ENCODE measurements at places on chromosomes 11 and 22. TPM values are rescaled to one million over a fixed set of nuclear protein-coding genes. Genes with fewer than 3 reads are reported as not detected.

DNA sequence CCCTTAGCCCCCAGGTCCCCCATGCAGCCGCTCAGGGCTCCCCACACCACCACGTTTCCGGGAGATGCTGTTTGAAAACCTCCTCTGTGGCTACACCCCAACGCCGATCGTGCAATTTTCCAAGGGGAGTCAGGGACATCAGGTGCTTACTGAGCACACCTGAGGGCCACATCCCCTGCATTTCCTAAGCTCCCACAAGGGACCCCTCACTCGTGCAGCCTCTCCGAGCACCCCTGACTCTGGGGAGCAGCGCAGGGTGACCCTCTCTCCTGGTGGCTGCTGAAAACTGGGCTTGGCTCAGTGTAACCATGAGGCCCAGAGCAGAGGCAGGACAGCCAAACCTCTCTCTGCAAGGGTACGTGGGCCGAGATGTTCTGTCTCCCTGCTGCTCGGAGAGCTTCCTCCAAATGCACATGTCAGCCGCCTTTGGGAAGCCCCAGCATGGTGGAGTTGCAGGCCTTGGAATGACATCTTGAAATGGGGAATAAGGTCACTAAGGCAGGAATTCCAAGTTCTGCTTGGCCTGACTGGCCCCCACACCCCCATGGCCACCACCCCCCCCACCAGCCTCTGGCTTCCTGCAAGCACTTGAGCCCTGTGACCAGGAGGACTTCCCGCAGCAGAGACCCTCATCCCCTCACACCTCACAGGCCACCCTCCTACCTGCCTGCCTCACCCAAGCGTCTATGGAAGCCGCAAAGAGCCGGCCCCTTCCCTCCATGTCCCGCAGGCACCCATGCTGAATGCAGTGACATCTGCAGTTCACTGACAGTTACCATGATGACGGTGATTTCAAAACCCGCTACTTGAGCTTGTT lies 257.4 kb downstream of the BRD1 start:
- no peaks in the 10 kb centered on the region for H3K36me3 ChIP-seq
- no peaks in the 10 kb centered on the region for H3K4me1 ChIP-seq
- H3K27ac ChIP-seq, result no peak overlapping the region
- H3K4me3 ChIP-seq, result no peak overlapping the region

GRCh38 chr22:24841261-24841660 lies 35.2 kb downstream of the SGSM1 start:
- H3K36me3 ChIP-seq, result no peaks in the 10 kb centered on the region
- H3K27ac ChIP-seq, result no peak overlapping the region
- H3K27me3 ChIP-seq, result no peaks in the 10 kb centered on the region
- peaks cover 11% of the 10 kb centered on the region for H3K4me1 ChIP-seq
- peak; percentile 38 for DNase-seq

DNA sequence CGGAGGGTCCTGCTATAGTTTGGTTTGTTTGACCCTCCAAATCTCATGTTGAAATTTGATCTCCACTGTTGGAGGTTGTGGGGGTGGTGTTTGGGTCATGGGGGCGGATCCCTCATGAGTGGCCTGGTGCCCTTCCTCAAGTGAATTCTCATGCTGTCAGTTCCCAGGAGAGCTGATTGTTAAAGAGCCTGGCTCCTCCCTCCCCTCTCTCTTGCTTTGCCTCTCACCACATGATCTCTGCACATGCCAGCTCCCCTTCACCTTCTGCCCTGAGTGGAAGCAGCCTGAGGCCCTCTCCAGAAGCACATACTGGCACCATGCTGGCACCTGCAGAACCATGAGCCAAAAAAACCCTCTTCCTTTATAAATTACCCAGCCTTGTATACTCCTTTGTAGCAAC lies 7.1 kb downstream of the TSPAN18 start:
- no peaks in the 10 kb centered on the region for H3K4me1 ChIP-seq
- DNase-seq, result no peak
- no peak overlapping the region for H3K4me3 ChIP-seq
- H3K27ac ChIP-seq, result no peak overlapping the region

GRCh38 chr22:30276039-30276438 lies 9.4 kb upstream of the OSM start:
- H3K27me3 ChIP-seq, result no peaks in the 10 kb centered on the region
- H3K27ac ChIP-seq, result no peak overlapping the region

DNA sequence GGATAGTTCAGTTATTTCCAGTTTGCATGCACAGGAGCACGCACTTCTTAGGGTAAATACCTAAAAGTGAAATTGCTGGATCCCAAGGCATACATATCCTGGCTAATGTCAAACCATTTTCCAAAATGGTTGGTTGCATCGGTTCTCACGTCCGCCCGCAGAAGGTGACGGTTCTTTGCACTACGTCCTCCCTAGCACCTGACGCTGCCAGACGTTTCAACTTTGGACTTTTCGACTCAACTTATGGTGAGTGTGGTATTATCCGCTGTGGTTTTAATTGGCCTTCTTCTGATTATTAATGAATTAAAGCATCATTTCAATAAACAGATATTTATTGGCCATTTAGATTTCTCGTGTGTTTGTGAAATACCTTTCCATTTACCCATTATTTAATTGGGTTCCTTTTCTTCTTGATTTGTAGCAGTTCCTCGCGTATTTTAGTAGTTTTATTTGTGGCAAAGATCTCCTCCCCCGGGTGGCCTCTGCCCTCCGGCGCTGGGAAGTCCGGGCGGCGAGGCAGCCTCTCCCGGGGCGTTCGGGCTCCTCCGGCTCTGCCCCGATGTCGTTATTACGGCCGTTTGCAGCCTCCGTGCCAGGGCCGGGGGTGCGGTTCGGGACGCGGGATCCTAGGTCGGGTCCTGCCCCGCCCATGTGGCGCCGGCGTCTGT lies at the start of gene JHY:
Gene JHY (plus strand): TSS at position 571 of the 668 bp plus-strand sequence. CDS start 3,091 bp downstream, outside the sequence.
- peak within 1 kb of the TSS; percentile 9 for H3K4me3 ChIP-seq
- peak within 1 kb of the TSS; percentile 22 for H3K27ac ChIP-seq
- no peaks in the 10 kb centered on the region for H3K36me3 ChIP-seq
- H3K4me1 ChIP-seq, result peaks cover 5% of the 10 kb centered on the region
- no peaks in the 10 kb centered on the region for H3K27me3 ChIP-seq
- DNase-seq, result peak; percentile 49

DNA sequence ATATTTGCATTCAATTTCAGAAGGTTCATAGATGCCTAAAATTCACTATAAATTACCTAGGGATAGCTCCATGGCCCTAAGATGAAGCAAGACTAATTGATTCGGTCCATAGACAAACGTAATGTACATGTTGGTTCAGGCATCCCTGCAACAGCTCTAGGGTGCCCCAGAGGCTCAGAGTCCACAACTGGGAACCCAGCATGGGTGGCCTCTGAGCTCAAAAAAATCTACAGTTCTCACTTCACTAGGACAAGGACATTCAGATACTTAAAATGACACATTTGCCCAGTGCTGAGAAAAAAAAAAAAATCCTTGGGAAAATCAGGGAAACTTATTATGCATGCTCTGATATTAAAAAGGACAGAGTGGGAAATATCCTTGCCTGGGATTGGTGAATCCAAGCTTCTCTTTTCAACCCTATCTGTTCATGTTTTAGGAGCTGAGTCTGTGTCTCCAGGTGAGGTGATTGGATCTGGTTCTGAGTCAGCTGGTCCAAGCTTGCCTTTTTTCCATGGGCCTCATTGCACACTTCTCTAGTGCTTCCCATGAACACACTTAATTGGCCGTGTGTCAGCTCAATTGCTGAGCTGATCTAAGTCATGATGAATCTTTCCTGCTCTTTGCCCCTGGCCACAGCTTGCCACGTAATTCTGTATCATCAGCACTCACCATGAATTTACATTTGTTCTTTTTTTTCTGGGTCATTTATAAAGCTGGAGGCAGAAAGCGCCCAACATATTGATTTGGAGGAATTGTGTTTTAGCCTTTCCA lies 116.3 kb upstream of the RCN1 start:
- no peak for DNase-seq
- no peak overlapping the region for H3K4me3 ChIP-seq
- no peaks in the 10 kb centered on the region for H3K4me1 ChIP-seq
- no peaks in the 10 kb centered on the region for H3K27me3 ChIP-seq
- no peaks in the 10 kb centered on the region for H3K36me3 ChIP-seq

- peaks cover 41% of the 10 kb centered on the region for H3K4me1 ChIP-seq
- no peaks in the 10 kb centered on the region for H3K27me3 ChIP-seq
- H3K27ac ChIP-seq, result peak overlapping the region; percentile 43
- no peak for DNase-seq
- no peaks in the 10 kb centered on the region for H3K36me3 ChIP-seq
These were observed 19.8 kb upstream of the PSMA1 start for GRCh38 chr11:14539982-14540421.

DNA sequence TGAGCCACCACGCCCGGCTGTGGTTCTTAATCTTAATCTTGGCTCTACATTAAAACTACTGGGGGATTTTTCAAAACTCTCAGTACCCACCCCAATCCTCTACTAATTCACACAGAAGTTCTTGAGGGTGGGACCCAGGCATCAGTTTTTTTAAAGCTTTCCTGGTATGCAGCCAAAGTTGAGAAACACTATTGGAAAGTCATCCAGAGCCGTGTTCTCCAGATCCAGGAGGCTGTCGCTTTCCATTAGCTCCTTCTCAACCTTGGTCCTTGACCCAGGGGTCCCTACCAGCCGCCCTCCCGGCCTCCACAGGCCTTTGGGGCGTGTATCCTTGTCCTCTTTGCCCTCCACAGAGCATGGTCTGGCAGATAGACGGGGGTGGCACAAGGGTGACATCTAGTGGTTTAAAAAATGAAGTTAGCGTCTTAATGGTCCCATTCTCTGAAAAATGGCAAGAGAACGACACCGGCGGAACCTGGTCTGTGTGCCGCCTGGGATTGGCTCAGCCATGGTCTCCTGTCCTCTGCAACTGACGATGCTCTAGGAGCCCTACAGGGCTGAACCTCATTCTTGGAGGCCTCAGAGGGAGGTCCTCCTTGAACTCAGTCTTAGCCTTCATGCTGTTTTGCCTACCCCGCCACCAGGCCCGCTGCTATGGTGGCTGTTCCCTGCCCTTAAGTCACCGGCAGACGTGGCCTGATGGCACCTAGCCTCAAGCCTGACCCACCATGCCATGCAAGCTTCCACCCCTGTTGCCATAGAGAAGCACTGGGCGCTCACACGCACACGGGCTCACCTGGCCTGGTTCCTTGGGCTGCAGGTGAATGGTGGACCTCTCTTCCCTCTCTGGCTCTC lies 152.0 kb upstream of the SYN3 start:
- H3K36me3 ChIP-seq, result no peaks in the 10 kb centered on the region
- H3K27me3 ChIP-seq, result no peaks in the 10 kb centered on the region
- H3K27ac ChIP-seq, result no peak overlapping the region
- H3K4me3 ChIP-seq, result no peak overlapping the region
- peaks cover 5% of the 10 kb centered on the region for H3K4me1 ChIP-seq

DNA sequence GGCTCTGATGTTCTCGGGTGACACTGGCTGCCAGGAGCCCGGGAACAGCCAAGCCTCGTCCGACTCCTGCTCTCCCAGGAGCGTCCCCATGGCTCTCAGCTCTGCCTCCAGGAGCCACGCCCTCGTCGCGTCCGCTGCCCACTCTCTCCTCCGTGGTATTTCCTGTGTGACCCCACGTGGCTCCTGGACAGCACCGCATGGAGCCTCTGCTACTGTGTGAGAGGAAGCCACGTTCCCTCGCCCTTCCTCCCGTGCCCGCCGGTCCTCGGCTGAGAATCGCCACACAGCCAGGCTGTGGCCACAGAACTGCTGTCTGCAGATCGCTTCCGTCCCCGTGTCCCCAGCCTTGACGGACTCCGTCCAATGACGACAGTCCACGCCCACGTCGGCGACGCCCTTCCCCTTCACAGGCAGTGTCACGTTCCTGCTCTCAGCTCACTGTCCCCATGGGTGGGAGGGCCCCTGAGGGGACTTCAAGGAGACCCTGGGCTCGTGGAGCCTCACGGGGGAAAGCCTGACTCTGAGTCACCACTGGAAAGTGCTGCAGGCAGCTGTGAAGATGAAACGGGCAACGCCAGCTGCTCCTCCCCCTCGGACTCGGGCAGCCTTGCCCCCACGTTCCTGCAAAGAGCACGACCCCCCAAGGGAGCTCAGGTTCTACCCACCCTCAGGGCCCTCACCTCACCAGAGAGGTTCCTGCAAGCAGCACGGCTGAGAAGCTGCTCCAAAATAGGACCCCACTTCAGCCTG lies 458.5 kb downstream of the BRD1 start:
- no peak overlapping the region for H3K27ac ChIP-seq
- no peaks in the 10 kb centered on the region for H3K27me3 ChIP-seq
- no peak overlapping the region for H3K4me3 ChIP-seq
- H3K36me3 ChIP-seq, result no peaks in the 10 kb centered on the region

GRCh38 chr11:121665206-121665838 lies 212.6 kb upstream of the SORL1-AS1 start:
- H3K36me3 ChIP-seq, result no peaks in the 10 kb centered on the region
- H3K4me1 ChIP-seq, result no peaks in the 10 kb centered on the region
- DNase-seq, result no peak

DNA sequence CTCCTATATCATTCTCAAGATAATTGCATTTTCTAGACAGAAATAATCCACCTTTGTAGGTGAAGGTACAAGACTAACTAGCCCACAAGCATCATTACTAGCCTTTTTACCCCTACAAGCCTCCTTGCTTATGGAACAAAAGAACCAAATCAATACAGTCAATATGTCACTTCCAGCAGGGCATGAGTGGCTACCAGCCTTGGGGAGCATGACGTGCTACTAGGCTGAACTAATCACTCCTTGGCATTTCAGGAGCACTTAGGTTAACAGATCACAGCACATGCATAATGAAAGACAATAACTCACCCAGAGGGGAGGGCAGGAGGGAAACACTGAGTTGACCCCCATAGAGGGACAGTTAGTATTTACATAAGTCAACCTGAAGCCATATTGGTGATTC lies 2.7 kb downstream of the DRD2 start:
- DNase-seq, result no peak
- H3K27me3 ChIP-seq, result peaks cover 39% of the 10 kb centered on the region
- H3K4me3 ChIP-seq, result no peak overlapping the region
- no peaks in the 10 kb centered on the region for H3K36me3 ChIP-seq

- H3K27me3 ChIP-seq, result no peaks in the 10 kb centered on the region
- no peak overlapping the region for H3K4me3 ChIP-seq
- no peaks in the 10 kb centered on the region for H3K36me3 ChIP-seq
- DNase-seq, result peak; percentile 41
- no peak overlapping the region for H3K27ac ChIP-seq
- H3K4me1 ChIP-seq, result no peaks in the 10 kb centered on the region
These were observed 18.8 kb downstream of the PRPF19 start for GRCh38 chr11:60887556-60887955.

- H3K36me3 ChIP-seq, result no peaks in the 10 kb centered on the region
- no peaks in the 10 kb centered on the region for H3K27me3 ChIP-seq
- H3K4me3 ChIP-seq, result no peak overlapping the region
- no peak for DNase-seq
- no peak overlapping the region for H3K27ac ChIP-seq
These were observed 55.7 kb downstream of the LINC01488 start for GRCh38 chr11:69537126-69537525.

The ASCL2 gene
- not detected for total RNA-seq

The MB gene
- not detected for total RNA-seq

The LMNTD2 gene
- 12.9 TPM for total RNA-seq

The MMP27 gene
- total RNA-seq, result not detected
